Mammary epithelial cell (primary cell): ENCODE measurements at places on chromosomes 12 and 14.

- no peak for DNase-seq
Observed at GRCh38 chr14:75249251-75249957, 29.2 kb upstream of the FOS start.

- peak; percentile 26 for DNase-seq
Observed at GRCh38 chr14:87873741-87874140, 119.2 kb downstream of the GALC start.

GRCh38 chr12:65182012-65182739 is 12.8 kb downstream of the LEMD3 start:
- DNase-seq = no peak

- no peak for DNase-seq
Observed at GRCh38 chr12:41514021-41514777, 326.1 kb downstream of the PDZRN4 start.

- no peak for DNase-seq
Observed at GRCh38 chr14:101557811-101558738, 3.2 kb upstream of the DIO3 start.

- DNase-seq = no peak
Observed at GRCh38 chr12:85733984-85734383, 102.2 kb downstream of the RASSF9 start.

DNA sequence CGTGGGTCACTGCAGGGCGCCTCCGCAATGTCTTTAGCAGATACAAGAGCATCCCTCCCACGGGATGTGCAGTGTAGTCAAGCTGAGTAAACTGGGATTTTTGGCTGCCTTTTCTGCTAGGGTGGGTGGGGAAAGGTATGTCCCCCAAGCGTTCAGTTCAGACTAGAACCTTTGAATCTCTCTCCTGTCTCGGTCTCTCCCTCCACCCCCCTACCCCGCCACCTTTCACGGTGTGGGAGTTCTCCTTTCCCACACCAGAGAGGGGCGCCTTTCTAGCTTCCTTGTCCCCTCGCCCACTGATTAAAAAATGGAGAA is 525 bp upstream of the FAR2 start:
- DNase-seq = no peak
